ENCODE measurements at places on chromosomes 3 and 15. TPM values are rescaled to one million over a fixed set of nuclear protein-coding genes. Genes with fewer than 3 reads are reported as not detected.

The MUC20 gene
- polyA plus RNA-seq = 2.7 TPM

The ACKR2 gene
- polyA plus RNA-seq = 0.73 TPM

The TICRR gene
- not detected for polyA plus RNA-seq

The MEGF11 gene
- 1.1 TPM for polyA plus RNA-seq

The RBP2 gene
- polyA plus RNA-seq = not detected

The THOC7 gene
- 361 TPM for polyA plus RNA-seq

The GOLGA8S gene
- polyA plus RNA-seq = 0.19 TPM

The GNB4 gene
- polyA plus RNA-seq = 4.8 TPM

The P2RY14 gene
- not detected for polyA plus RNA-seq

The IQCH gene
- 5.2 TPM for polyA plus RNA-seq

The CLDN1 gene
- not detected for polyA plus RNA-seq

The PRSS50 gene
- not detected for polyA plus RNA-seq

The CD96 gene
- polyA plus RNA-seq = not detected

The PRTG gene
- polyA plus RNA-seq = 1.7 TPM

The ZNF717 gene
- 12.1 TPM for polyA plus RNA-seq

The HRH1 gene
- 0.54 TPM for polyA plus RNA-seq

The BTLA gene
- polyA plus RNA-seq = not detected

The RLBP1 gene
- not detected for polyA plus RNA-seq

The LRCH3 gene
- polyA plus RNA-seq = 6.9 TPM

The DUOX2 gene
- polyA plus RNA-seq = not detected

The COL6A5 gene
- not detected for polyA plus RNA-seq

The UBA7 gene
- polyA plus RNA-seq = 0.52 TPM

The CHRD gene
- polyA plus RNA-seq = 0.69 TPM

The CPLX3 gene
- 2.4 TPM for polyA plus RNA-seq

The NME9 gene
- 6.2 TPM for polyA plus RNA-seq

The LYZL4 gene
- polyA plus RNA-seq = not detected

The ZIC1 gene
- polyA plus RNA-seq = 16.1 TPM

The STRIT1 gene
- not detected for polyA plus RNA-seq

The CFAP161 gene
- polyA plus RNA-seq = not detected

The CPN2 gene
- polyA plus RNA-seq = not detected

The RHO gene
- not detected for polyA plus RNA-seq

The AHSG gene
- not detected for polyA plus RNA-seq

The FGD5 gene
- polyA plus RNA-seq = 0.09 TPM

The TLR9 gene
- polyA plus RNA-seq = not detected

The UROC1 gene
- polyA plus RNA-seq = not detected

The DUSP7 gene
- polyA plus RNA-seq = 0.25 TPM

The VIPR1 gene
- polyA plus RNA-seq = 6.1 TPM

The CLRN1 gene
- polyA plus RNA-seq = not detected

The RASL12 gene
- polyA plus RNA-seq = not detected

The DOCK3 gene
- polyA plus RNA-seq = 8.6 TPM

The CRYGS gene
- 3.2 TPM for polyA plus RNA-seq

The IMPG2 gene
- polyA plus RNA-seq = 0.05 TPM

The CAMK2N2 gene
- polyA plus RNA-seq = 27.7 TPM
